Activated naive CD4-positive, alpha-beta T cell treated with Interleukin-2 at 50 U/mL for 16 hours (primary cell): ENCODE measurements at places on chromosomes 12 and 14.

DNA sequence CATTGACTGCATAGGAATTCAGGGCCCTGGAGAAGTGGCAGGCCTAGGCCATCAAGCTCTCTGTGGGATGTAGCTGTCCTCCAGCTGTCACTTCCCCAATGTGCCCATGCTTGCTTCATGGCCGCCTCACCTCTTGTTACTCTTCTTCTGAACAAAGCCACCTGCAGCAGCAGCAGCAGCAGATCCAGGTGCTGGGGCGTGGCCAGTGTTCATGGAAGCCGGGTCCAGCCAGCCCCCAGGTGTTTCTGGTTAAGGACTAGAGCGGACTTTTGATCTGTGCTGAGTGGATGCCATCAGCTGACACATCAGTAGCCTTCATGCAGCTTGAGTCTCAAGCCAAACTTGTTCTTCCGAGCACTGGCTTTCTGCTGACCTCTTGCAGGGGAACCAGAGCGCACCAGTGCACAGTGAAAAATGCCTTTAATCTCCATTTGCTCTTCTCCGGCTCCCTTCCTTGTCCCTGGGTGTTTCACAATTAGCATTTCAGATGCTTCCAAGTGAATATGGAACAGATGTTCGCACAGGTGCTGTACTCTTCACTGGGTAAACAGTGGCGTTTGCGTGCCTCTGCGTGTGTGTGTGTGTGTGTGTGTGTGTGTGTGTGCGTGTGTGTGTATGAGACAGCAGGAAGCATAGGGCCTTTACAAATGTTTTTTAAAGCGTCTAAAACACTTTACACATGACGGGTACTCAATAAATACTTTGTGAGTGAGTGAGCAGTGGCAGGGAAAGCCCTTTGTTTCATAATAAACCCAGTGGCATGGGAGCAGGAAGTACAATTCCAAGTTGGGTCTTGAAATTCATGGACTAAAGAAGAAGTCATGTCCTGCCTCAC lies 20.1 kb downstream of the TPCN1 start:
- DNase-seq, result no peak

GRCh38 chr14:22403296-22403695 lies 185.7 kb downstream of the DAD1 start:
- no peak for DNase-seq

GRCh38 chr12:109617491-109617890 lies 43.9 kb downstream of the MVK start:
- no peak for DNase-seq

- no peak for DNase-seq
Measured at GRCh38 chr14:92244805-92245204, 78.2 kb upstream of the SLC24A4 start.

DNA sequence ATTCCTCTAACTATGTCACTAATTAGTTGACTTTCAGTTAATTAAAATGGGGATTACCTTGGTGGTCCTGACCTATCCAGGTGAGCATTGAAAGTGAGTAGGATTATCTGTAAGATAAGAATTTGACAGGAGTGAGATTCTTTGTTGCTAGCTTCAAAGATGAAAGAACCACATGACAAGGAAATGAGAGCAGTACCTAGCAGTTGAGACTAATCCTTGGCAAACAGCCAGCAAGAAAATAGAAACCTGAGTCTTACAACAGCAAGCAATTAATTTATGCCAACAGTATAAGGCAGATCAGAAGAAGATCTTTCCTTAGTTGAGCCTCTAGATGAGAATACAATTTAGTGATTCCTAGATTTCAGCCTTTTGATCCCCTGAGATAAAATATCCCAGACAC lies 1058.4 kb downstream of the LRFN5 start:
- DNase-seq, result no peak
